ENCODE measurements at places on chromosomes 5 and 9.

DNA sequence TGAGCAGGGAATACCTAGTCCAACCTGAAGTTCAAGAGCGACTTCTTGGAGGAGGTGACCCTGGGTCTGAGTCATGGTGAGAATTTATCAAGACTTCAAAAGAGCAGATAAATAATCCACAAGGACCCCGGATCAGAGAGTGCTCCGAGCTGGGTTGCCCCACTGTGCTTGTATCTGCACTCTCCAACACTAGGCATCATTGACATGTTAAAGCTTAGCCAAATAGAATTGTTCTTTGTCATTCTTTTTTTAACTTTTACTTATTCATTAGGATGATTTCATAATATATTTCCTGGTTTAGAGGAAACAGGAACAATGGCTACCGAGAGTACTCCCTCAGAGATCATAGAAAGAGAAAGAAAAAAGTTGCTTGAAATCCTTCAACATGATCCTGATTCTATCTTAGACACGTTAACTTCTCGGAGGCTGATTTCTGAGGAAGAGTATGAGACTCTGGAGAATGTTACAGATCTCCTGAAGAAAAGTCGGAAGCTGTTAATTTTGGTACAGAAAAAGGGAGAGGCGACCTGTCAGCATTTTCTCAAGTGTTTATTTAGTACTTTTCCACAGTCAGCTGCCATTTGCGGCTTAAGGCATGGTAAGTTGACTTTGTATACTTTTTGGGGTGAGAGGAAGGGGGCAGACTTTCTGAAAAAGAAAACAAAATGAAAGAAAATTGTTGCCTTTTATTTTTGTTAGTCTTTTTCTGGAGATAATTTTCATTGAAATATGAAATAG is at the start of gene CARD6:
Gene CARD6, plus strand, starts transcription at position 300 of the 738 bp plus-strand sequence. Its CDS starts 16 bp downstream, at position 316.
- peak; percentile 37 for DNase-seq

GRCh38 chr9:26935847-26936246 is 11.2 kb downstream of the PLAA start:
- DNase-seq = no peak

DNA sequence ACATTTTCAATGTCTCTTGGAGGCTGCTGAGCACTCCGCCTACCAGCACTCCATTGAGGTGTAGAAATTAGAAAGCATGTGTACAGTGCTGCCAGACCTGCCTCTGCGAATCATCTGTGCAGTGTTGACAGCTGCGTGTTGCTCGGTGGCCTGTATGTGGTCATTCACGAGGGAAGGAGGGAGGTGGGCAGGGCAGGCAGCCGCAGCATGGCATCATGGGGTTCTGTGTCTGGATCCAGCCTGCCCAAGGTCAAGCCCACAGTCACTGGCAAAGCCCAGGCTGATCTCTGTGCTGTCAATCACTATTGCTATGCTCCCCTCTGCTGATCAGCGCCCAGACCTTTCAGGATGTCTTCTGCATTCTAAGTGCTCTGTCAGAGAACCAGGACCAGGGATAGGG is 8.0 kb upstream of the PDZD2 start:
- no peak for DNase-seq

DNA sequence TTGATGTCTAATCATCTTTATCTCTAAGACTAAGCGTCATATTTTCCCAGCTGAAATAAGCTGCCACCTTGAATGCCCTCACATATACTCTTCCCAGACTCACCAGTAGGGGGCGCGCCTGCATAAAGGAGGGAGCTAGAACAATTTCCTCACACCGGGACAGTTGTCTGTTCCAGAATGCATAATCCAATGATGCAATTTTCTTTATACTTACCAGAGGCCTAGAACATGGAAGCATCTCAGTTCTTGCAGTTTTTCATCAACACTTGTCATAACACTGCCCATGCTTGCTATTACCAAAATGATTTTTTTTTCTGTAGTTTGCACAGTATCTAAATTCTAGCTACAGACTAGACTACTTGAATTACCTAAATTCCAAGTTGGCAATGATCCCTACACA is 203.9 kb downstream of the FRMD3 start:
- peak; percentile 69 for DNase-seq

DNA sequence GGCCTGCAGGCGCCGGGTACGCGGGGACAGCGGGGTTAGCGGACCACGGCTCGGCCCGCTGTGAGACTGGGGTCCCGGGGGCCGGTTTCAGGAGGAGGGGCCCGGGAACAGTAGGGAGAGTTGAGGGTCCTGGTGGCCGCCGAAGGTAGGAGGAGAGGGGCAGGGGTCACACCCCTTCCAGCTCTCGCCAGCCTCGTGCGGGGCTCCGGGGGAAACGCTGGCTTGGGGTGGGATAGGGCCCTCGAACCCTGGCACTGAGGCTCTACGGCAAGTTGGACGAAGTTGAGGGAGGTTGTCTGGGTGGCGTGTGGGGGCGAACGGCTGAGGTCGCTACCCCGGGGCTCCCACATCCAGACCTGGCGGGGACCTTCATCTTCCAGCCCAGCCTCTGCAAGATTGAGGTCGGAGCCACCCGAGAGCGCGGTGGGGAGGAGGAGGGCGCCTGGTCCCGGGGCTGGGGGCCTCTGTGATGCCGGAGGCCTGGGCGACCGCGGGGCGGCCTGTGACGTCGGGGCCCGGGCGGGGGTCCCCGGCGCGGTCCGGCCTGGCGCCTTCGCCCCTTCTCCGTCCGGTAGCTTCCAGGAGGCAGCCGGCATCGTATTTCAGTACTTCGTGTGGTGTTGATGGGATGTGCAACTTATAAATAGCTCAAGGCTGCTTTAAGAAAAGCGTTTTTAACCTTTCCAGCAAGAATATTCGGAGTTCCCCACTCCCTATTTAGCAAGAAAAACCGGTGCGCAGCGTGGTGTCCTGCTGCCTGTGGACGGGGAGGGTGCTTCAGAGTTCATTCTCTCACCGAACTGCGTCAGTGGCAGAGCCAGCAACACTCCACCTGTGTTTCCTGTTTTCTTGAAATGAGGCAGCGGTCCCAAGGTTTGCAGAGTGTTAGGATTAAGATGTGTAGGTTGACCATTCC is 902 bp downstream of the HABP4 start:
- no peak for DNase-seq

DNA sequence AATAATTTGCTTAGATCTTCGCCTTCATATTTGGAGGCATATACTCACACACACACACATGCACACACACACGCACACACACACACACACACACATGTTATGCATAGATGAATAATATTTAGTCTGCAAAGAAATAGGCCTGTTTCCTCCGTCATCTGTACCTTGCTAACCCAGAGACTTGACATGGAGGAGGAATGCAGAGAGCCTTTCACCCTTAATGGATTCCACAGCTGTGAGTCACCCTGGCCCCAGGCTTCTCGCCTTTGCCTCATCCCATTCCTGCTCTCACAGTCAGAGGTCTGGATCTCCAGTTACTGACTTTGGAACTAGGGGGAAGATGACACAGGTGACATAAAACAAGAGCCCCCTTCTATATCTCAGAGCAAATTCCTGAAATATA is 29.7 kb downstream of the ZNF462 start:
- peak; percentile 83 for DNase-seq

DNA sequence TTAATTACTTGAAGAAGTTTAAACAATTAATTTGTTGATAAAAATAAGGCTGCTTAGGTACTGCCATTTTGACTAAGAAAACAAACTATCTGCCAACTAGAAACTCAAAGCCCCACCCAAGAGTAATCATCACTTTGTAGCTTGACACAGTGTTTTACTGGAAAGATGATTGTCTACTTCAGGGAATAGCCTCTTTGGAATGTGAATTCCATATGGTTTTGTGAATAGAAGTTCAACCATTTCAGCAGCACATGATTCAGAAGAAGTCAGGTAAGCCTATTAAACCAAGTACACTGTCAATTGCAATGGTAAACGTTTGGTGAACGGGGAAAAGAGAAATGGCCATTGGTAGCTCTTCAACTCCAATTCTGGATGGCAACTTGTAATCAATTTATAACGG is 55.2 kb downstream of the PLK2 start:
- DNase-seq = no peak

GRCh38 chr5:34826347-34826746 is 12.6 kb upstream of the TTC23L start:
- DNase-seq = no peak

DNA sequence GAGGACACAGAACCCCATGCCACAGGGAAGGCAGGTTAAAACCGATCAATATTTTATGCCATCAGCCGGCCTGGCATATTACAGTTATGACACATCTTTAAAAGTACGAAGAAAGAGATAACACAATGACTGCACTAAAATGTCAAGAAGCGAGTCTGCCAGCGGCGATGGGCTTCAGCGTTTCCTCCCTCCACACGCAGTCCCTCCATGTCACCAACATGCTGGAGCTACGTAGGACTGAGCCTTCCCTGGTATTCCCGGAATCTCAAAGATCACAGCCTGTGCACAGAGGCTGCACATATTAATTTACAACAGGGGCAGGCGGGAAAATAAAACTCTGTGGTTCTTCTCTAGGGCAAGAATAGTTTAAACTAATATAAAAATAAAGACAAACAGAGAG is 257.7 kb downstream of the IRX1 start:
- no peak for DNase-seq

- DNase-seq = no peak
Measured at GRCh38 chr5:147454996-147455677, 54.7 kb downstream of the DPYSL3 start.

GRCh38 chr9:17013010-17013409 is 121.8 kb upstream of the CNTLN start:
- no peak for DNase-seq

- DNase-seq = no peak
Measured at GRCh38 chr5:95927927-95928723, 33.5 kb downstream of the ELL2 start.

- no peak for DNase-seq
Measured at GRCh38 chr9:86978922-86979474, 31.7 kb upstream of the GAS1 start.

GRCh38 chr5:80967500-80968181 is 7.5 kb downstream of the RASGRF2 start:
- peak; percentile 34 for DNase-seq

- DNase-seq = no peak
Measured at GRCh38 chr9:137296670-137297664, 5.1 kb downstream of the NRARP start.

DNA sequence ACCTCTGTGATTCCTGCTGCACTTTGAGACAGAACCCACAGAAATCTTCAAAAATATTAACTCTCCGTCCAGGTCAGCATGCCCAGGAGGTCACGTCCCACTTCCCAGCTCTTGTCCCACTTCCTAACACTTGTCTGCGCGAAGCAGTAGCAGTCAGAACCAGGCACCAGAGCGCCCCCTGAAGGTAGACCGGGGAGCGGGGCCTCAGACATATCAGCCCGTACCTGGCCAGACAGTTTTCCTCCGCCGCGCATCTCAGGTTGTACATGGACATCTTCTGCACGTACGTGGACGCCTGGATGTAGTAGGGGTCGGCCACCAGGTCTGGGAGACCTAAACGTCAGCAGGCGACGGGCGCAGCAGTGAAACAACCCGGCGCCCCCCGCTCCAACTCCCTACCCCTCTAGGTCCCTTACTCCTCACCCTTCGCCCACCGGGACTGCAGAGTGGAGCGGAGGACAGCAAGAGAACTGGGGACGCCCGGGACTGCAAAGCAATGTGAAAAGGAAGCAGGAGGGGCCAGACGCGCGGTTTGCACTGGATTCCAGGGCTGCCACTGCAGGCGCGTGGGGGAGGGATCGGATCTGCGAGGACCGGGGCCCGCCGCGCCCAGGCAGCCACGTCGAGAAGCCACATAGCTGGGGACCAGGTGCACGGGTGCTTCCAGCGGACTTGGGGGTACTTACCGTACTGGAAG is 1.2 kb downstream of the LOX start:
- DNase-seq = peak; percentile 62

GRCh38 chr9:20744036-20744630 is 60.1 kb downstream of the FOCAD start:
- no peak for DNase-seq

DNA sequence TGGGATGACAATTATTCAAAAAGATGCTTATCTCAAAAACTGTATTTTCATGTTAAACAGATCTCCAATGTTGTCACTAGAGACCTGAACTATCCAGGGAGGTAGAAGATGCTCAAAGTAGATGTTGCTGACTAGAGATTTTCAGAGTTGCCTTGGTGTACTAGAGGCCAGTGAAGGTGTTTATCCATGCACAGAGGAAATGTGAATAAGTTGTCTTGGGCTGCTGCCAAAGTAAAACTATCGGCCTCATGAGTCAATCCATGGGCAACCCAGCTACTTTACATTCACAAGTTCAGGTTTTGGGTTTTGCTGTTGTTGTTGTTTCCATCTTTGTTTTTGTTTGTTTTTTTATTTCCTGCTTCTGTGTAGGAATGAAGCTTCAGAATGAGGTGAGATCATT is 141.1 kb upstream of the RANBP3L start:
- no peak for DNase-seq

DNA sequence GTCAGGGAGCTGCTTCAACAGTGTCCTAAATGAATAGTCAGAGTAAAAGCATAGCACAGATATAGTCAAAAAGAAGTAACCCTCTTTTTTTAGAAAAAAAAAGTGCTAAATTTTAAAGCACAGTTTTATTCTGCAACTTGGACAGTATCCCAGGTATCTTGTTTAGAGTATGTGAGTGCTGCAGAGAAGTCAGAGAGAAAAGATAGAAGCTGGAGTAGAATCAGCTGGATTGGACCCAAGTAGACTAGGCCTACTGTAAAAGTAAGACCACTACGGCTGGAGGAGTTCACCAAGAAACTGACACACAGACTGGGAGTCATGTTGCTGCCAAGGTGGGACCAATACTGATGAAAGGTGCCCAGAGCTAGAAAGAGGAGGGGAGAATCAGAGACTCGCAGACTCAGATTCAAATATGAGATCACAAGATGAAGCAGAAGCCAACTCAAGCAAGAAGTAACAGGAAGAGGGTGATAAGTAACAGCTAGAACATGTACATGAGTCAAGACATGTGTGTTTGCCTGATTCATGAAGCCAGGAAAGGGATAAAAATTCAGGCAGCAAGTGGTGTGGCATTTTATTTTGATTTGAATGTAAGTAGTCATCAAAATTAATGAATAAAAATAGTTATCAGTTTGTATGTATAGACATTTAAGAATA is 25.6 kb upstream of the TUSC1 start:
- no peak for DNase-seq

GRCh38 chr9:131432597-131433301 is 38.9 kb downstream of the PRRC2B start:
- peak; percentile 74 for DNase-seq

Measured in stromal cell of bone marrow (primary cell).